HEK293T (cell line): ENCODE measurements at places on chromosomes 3 and 15.

DNA sequence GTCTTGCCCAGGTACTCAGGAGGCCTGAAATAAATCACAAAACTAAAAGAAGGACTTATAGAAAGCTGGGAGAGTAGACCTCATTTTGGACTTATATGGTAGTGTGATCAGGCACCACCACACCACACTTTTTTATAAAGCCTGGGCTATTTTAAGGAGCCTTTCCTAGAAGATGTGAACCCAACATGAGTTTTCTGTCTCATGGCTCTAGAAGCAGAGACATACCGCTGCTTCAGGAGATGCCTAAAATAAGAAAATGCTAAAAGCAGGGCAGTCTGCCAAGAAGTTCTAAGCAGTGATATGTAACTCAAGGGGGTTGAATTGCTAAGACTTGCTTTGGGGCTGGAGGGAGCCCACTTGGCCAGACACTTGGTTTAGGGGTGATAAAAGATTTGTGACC lies 49.6 kb downstream of the SUMF1 start:
- no peak for DNase-seq

DNA sequence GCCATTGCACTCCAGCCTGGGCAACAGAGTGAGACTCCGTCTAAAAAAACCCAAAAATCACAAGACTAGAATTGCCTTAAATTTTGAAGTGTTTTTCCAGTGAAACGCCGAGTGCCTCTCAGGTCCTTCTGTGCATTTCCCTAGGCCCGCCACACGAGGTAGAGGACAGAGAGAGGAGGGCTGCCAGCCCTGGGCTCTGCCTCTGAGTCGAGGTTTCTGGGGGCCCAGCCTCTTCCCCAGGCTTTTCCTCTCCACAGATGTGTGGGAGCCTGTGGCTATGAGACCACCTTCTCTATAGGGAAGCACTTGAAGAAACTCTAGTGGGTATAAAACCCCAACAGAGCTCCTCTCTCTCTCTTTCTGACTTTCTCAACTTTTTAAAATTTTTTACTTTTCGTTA lies 10.9 kb upstream of the EHD4 start:
- DNase-seq: no peak

DNA sequence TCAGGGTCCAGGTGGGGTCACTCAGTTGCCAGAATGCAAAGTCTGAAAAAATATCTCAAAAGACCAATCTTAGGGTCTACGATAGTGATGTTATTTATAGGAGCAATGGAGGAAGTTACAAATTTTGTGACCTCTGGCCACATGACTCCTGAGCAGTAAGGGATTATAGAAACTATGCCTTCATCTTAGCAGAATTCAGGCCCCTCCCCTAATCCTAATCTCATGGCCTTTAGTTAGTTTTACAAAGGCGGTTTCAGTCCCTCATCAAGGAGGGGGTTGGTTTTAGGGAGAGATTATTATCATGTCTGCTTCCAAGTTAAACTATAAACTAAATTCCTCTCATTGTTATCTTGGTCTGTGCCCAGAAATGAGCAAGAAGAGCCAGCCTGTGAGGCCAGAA lies 5.9 kb upstream of the DCP1A start:
- DNase-seq: no peak

GRCh38 chr3:143511174-143511879 lies 336.9 kb downstream of the SLC9A9 start:
- DNase-seq: no peak

DNA sequence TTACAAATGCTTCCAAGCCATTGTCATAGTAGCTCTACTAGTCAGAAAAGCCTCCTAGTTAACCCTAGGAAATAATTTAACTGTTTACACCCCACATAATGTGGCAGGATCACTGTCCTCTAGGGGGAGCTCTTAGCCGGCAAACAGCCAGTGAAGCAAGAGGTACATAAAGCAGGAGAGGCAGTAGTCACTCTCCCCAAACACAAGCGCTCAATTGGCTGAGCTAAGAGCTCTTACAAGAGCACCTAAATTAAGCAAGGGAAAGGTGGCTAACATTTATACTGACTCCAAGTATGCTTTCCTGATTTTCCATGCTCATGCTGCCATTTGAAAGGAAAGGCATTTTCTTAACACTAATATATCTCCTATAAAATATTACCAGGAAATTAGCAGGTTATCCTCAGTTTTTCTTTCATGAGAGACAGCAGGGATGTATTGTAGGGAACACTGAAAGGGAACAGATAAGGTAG lies 37.6 kb downstream of the NCEH1 start:
- DNase-seq: peak; percentile 61

GRCh38 chr3:14295037-14295436 lies 107.4 kb upstream of the SLC6A6 start:
- no peak for DNase-seq

- DNase-seq: peak; percentile 51
Measured at GRCh38 chr15:93088200-93088980, 621 bp downstream of the RGMA start.

- peak; percentile 40 for DNase-seq
Measured at GRCh38 chr3:107271787-107272387, 105.4 kb upstream of the CCDC54 start.

GRCh38 chr15:64905119-64905831 lies 6.4 kb upstream of the ANKDD1A start:
- no peak for DNase-seq
